SIG-M5 (cell line): ENCODE measurements at places on chromosomes 7 and 10.

DNA sequence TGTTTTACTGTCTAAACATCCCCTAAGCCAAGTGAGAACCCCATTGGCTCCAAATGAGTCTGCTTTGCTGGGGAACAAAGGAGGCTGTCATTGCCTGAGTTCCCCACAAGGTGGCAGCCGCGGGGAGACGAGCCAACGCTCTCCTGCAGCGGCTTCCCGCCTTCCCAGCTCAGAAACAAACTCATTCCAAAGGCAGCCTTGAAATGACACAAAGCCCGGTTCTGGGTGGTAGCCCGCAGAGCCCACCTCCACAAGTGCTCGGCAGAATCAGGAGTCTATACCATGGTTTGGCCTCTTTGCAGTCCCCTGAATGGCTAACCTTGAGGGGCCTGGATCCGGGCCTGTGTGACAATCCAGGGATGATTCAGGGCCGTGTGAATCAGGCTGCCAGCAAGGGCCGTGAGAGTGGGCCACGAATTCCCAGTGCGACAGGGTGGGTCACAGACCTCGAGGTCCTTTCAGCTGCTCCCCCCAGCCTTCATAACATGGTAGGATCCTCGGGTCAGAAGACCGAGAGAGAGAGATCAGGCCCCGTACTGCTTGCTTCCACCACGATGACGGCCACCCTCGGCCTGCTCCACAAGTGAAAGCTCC is 79.7 kb downstream of the DLG5 start:
- DNase-seq: no peak

DNA sequence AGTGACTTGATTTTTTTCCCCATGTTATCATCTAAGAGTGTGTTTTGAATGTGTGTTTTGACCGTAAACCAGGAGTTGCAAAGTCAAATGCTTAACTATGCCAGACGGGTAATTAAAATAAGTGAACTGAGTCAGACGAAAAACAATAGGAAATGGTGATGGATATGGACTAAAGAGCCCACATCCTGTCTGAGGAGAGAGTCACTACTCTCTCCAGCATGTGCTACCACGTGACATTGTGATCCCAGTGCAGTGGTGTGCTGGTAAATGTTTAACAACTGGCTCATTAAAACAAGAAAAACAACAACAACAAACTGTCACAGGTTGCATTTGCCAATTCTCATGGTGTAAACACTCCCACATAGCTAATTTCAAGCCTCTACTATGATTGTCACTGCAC is 164.3 kb downstream of the SUGCT start:
- no peak for DNase-seq

GRCh38 chr7:159197066-159197975 is 52.7 kb upstream of the VIPR2 start:
- no peak for DNase-seq

GRCh38 chr10:99330347-99330924 is 1.3 kb downstream of the CNNM1 start:
- no peak for DNase-seq

DNA sequence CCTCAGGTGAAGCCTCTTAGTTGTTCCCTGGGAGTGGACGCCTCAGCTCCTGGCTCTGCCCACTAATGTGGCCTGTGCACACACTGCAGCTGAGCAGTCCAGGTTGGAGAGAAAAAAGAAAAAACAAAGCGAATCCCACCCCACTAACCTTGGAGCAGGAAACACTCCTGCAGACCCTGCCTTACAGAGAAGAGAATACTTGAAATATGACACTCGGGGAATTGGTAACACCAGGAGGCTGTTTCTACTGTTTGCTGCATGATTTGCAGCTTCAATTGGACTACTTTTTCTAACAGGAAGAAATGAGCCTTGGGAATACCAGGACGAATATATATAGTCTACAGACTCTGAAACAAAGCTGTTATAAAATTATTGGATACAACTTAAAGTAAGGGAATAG is 22.2 kb downstream of the CDHR3 start:
- DNase-seq: no peak

- DNase-seq: no peak
These were observed 48.7 kb downstream of the NAMPT start for GRCh38 chr7:106236065-106236464.

- no peak for DNase-seq
These were observed 895.7 kb upstream of the SORCS1 start for GRCh38 chr10:108060246-108060645.

GRCh38 chr10:106795619-106796018 is 368.9 kb downstream of the SORCS1 start:
- no peak for DNase-seq

DNA sequence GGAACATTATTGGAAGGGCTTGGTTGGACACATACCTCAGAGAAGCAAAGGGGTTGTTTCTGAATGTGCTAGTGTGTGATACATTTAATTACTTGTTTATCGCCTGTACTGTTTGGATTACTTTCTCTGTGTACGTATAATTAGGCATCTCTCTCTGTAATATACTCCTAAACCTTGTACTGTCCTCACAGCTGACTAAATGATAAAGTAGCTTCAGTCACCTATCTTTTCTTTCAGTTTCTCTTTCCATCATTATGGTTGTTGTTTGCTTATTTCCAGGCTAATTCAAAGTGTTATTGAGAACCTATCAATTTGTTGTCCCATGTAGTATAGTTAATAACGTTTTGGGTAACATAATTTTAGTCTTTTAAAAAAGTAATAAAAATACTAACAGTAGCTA is 34.0 kb downstream of the MXI1 start:
- no peak for DNase-seq

- DNase-seq: no peak
These were observed 171.9 kb downstream of the ARHGAP12 start for GRCh38 chr10:31756729-31757110.

DNA sequence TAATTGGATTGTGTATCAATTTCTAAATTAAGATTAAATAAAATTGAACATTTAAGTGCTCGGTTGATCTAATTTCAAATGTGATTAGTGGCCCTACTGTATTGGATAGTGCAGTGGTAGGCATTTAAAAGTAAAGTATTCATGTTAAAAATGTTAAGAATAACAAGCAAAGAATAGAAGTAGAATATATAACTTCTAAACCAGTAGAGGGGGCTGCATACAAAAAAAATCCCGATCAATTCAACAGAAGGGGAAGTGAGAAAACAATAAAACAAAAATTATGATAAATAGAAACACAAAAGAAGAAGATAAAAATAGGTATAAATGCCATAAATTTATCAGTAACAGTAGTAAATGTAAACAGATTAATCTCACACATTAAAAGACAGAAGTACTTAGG is 24.9 kb upstream of the WDFY4 start:
- no peak for DNase-seq

DNA sequence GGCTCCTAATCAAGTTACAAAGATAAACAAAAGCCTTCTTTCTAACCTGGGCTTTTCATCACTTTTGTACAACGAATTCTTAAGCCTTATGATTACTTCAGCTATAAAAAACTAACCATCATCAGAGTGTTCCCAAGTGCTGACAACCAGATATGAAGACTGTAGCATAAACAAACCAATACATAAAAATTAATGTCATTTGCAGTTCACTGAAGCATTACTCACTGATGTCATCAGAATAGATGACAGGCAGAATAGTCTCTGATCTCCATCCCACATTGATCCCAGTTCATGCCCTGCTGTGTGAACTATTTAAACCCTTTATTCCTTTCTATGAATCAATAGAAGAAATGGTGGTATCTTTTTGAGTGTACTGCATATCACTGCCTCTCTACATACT is 84.4 kb downstream of the DNAJC1 start:
- DNase-seq: no peak

DNA sequence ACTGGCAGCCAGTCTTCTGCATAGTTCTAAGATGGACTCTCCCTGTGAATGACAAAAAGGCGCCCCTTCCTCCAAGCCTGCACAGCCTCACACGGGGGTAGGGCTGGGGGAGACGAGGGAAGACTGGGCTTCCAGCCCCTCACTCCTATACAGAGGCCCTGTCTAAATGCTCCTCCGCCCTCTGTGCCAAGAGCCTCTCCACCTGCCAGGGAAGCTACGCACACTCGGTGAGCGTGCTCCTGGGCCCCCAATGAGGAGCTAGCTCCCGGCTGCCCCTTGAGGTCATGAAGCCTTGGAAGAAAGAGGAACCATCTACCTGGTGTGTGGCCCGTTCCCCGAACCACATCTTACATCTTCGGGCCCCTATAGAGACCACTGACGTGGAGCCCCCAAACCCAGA is 54.8 kb downstream of the CRTAC1 start:
- no peak for DNase-seq

DNA sequence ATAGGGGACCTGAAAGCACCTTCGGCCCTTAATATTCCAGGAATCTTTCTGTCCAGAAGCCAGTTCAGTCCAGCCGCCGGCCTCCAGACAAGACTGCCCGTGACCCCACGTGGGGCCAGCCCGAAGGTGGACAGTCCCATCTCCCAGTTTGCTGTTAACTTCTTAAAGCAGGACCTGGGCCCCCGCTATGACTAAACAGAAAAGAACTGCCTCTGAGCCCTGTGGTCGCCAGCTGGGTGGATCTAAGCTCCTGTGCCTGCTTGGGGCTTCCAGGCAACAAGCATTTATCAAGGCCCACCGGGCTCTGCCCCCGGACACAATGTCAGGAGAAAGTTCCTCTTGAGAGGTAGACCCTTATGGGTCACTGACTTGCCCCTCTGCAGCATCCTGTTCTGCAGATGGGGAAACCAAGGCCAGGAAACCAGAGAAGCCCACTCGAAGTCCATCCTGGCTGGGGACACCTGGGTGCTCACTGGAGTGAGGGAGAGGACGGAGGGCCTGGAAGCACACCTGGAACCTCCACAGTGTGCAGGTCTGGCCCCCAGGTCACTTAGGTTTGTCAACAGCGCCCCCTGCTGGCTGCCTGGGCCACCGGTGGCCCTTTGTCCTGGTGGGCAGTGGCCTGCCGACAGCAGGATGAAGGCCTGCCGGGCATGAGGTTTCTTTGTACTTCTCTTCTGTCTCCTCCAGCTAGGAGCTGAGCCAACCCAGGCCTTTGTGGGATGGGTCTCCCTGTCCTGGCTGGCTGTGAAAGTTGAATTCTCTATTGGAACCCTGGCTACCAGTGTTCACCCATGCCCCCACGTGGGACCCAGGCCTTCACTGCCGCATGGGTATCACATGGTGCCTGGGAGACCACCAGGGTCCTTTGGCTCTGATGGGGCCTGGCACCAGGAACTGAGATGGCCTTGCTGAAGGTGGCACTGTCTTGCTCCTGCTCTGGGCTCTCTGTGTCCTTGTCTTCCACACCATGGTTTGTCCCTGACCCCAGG is 128.0 kb downstream of the ZMIZ1 start:
- DNase-seq: no peak

GRCh38 chr10:133568287-133568614 is 2.9 kb upstream of the SYCE1 start:
- DNase-seq: no peak

GRCh38 chr7:101861218-101861775 is 43.9 kb downstream of the CUX1 start:
- no peak for DNase-seq

DNA sequence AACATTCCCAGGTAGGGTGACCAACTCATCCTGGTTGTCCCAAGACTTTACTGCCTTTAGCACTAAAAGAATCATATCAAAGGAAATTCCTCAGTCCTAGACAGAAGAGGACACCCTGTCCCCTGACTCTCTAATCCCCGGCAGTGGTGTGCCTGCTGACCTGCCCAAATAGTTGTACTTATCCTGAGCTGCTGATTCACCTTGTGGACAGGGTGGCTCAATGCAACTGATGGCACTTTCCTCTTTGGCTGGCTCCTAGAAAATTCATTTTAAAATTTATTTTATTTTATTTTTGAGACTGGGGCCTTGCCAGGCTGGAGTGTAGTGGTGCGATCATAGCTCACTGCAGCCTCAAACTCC is 111.7 kb downstream of the JCAD start:
- no peak for DNase-seq
